NCI-H345 (cell line): ENCODE measurements at places on chromosomes 13 and 19.

GRCh38 chr19:43741075-43741825 lies 13.5 kb downstream of the SMG9 start:
- DNase-seq, result no peak

GRCh38 chr13:20301015-20301402 lies 68.9 kb upstream of the GJB6 start:
- DNase-seq, result no peak

DNA sequence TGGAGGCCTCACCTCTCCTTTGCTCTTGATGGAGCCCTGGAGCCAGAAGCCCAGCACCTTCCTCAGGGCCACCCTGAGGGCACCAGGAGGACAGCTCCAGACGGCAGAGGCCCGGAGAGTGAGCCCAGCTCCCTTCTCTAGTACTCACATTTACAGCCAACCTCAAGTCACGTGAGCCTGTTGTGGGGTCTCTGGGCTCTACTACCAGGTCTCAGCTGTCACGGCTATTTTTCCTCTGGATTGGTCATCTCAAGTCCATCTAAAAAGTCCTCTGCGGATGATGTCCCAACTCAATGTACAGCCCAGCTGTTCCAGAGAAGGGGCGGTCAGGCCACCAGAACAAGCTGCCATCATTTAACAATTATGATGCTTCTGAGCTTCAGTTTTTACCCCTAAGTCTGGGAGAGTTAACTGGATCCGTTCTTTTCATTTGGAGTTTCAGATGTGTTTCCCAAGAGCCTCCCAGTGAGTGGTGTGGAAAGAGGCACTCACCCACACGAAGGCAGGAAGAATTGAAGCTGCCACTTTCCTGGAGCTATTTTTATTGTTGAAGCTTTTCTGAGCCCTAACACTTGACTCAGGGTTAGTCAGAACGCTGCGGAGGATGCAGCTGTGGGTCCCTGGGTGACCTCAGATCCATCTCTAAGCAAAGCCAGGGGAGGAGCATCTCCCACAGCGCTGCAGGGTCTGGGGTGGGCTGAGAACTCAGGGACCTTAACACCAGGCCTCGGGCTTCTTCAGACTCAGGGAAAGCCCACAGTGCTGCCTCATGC lies 143.5 kb upstream of the UBL3 start:
- no peak for DNase-seq

- DNase-seq, result no peak
These were observed 673.1 kb downstream of the DIAPH3 start for GRCh38 chr13:59490651-59491050.

GRCh38 chr13:30607908-30608307 lies 9.8 kb upstream of the USPL1 start:
- DNase-seq, result no peak

- DNase-seq, result peak; percentile 54
These were observed 4.3 kb upstream of the ZNF17 start for GRCh38 chr19:57406516-57407123.

- DNase-seq, result no peak
These were observed 31.0 kb upstream of the OLFM2 start for GRCh38 chr19:9967326-9967725.

- no peak for DNase-seq
These were observed 26.4 kb downstream of the CLEC4M start for GRCh38 chr19:7789447-7789846.

DNA sequence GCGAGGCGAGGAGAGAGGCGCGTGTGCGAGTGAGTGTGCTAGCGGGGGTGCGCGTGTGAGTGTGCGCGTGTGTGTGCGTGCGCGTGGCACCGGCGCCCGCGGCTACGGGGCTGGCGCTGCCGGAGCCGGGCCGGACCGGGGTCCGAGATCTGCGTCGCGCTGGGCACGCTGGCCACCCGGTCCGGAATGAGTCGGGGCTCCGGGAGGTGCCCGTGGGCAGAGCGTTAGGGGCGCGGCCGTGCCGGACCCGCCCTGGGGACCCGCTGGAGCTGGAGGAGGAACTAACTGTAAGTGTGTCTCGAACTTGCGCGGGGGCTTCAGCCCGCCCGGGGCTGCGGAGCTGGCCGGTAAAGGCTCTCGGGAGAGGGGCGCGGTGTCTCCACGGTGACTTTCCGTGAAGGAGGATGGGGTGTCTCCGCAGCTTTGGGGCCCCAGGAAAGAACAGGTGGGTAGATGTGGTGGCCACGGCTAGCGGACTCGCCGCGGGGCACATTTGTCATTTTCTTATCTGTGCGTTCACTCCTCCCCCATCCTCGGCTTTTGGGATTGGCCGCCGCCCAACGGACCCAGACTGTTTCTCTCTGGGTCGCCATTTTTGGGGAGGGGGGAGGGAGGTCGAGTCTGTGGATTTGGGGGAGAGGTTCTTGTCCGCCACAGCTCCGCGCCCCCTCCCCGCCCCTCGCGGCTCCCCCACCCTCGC lies 10.1 kb upstream of the SOX1 start:
- peak; percentile 89 for DNase-seq

GRCh38 chr13:89694451-89694850 lies 1653.0 kb upstream of the MIR17HG start:
- no peak for DNase-seq

DNA sequence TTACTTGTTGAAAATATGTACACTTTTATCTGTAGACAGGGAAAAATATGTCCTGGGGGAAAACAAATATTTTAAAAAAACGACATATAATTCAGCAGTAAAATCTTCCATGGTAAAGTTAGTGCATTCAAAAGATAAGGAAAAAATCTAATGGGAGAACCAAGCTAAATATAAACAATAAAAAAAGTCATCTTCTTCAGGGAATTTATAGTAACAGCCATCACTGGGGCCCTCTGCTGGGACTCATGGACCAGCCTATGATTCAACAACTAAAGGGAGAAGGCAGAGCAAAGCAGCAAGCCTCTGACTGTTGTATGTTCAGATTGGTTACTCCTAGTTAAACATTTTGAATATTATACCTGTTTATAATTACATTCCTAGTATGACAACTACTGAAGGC lies 93.0 kb downstream of the ITGBL1 start:
- no peak for DNase-seq

DNA sequence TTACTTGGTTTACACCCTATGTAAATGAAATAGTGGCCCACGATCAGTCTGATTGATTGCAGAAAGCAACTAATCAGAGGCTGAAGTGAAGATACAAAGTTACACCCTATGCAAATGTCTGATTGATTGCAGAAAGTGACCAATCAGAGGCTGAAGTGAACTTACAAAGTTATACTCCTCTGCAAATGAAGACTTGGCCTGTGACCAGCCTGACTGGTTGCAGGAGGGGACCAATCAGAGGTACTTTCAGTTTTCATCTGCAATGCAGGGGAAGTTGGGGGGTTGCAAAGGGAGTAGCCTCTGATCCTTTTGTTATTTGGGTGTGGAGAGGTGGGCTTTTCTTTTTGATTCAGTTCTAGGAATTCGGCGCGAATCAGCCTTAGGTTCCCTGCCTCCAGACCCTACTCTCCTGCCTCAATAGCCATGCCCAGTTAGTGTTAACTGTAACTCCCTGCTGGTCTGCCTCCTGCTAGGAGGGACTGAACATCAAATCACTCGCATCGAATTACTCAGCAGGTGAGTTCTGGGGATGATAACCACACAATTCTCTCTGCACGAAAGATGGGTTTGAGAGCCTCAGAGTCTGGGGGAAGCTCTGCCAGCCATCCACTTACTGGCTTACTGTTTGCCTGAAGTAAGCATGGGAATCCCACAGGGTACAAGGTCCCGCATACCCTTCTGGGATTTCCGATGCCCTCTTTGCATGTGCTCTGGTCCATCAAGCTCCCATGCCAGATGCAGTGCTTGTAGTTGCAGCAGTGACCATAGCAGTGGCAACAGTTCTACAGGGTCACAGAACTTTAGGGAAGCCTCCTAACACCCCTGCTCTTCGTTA lies 7.5 kb downstream of the ARL11 start:
- DNase-seq, result peak; percentile 26

DNA sequence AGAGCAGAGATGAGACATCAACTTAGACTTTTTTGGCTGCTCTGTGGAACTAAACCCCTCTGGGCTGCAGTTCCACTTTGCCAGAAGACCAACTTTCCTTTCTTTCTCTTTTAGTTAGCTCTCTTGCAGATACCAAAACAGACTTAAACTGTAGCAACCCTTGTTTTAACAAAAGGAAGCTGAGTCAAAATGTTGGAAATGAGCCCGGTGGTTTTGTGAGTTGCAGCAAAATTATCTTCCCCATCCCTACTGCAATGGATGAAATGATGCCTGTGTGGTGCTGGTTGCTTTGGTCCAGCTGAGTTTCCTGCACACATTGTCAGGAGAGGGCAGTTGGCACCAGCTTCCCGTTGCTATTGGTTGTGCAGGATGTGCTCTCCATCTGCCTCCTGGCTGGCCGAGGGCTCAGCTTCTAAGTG lies 115.3 kb downstream of the LRCH1 start:
- no peak for DNase-seq

DNA sequence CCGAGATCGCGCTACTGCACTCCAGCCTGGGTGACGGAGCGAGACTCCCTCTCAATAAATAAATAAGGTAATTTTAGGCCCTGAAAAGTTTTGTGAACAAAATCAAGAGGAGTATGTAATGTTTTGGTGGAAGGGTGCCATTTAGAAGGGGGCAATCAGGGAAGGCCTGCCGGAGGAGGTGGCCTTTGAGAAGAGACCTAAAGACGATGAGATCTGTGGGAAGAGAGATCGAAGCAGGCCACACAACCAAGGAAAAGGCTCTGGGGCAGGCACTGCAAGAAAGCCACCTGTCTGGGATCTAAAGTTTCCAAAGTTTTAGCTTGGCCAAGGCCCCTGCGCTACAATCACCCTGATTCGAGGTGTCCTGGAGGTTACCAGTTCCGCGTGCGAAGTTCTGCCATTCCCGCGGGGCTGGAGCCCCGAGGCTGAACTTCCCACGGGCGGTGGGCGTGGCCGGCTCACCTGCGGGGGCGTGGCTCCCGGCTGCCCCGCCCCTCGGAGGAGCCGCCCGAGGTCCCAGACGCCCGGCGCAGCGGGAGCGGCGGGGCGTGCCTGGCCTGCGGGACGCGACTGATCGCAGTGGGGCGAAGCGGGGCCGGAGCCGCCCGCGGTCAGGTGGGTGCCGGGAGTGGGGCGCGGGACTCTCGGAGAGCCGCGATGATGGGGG lies at the start of gene KLC3:
TSS of gene KLC3 (plus strand) at position 519 of the 667 bp plus-strand sequence. CDS start 4,792 bp downstream, outside the sequence.
- DNase-seq, result peak; percentile 49

- no peak for DNase-seq
These were observed 41.2 kb downstream of the SHISA2 start for GRCh38 chr13:26010487-26011207.

DNA sequence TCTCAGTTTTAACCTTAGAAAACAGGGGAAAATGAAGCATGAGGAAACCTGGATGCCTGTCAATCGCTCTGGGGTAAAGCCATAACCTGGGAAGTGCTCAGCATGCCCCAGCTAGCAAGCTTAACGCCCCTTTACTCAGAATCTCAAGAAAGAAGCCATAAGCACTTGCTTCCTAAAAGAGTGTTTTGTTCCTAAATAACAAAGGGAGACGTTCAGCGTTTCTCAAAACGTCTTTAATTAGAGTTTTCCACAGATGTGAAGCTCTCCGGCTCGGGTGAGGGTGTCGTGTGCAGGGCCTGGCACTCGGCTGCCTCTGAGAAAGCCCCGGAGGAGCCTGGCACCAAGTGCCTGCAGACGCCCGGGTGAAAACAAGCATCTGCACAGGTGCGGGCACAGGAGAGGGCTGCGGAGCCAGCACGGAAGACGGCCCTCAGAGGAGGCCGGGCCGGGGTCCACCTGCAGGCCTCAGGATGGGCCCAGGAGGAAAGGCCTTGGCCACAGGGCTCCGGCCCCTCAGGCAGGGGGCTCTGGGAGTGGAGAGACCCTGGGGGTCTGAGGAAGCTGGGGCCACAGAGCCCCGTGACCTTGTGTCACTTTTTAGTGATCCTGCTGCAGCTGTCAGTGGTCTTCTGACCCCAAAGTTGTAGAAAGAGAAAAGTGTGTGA lies 6.2 kb downstream of the GAS6 start:
- no peak for DNase-seq

GRCh38 chr19:41352609-41353465 lies 885 bp downstream of the TGFB1 start:
- DNase-seq, result peak; percentile 18

- DNase-seq, result no peak
These were observed 24.6 kb upstream of the ATP1A3 start for GRCh38 chr19:42018503-42019193.

DNA sequence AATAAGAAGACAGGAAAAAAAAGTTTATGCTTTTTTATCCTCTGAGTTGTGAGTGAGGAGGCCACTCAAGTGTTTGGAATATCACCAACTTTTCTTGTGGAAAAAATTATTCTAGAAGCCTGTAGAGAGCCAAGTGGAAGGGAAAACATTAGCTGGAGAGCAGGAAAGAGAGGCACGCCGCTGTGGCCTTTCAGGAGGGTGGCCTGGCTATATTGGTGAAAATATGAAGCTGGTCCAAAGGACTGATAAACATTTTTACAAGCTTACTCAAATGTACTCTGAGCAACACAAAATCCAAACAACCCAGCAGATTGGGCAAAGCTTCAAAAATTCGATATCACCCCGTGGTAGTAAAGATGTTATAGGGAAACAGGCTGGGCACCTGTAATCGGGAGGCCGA lies 2.3 kb upstream of the EIF3G start:
- no peak for DNase-seq

DNA sequence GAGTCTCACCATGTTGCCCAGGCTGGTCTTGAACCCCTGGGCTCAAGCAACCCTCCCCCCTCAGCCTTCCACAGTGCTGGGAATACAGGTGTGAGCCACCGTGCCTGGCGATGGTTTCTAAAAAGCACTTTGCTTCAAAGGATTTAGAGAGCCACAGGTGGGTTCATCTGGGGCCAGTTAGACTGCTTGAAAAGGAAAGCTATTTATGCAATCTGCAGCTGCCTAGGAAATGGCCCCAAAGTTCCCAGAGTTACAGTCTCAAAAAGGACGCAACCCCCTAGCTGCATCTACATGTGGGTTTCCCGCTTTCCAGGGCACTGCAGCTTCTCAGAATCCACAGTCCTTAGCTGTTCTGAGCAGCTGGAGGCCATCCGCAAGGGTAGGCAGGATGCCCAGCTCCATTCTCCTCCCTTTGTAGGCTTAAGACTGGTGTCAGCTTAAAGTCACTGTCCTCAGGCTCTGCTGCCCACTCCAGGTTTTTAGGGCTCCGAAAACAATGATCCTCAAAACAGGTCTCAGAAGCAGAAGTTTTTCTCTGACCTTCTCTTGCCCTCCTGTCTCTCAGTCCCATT lies 41.4 kb downstream of the ZNF823 start:
- DNase-seq, result no peak

- DNase-seq, result no peak
These were observed 195.3 kb downstream of the USP12 start for GRCh38 chr13:26976313-26976712.

DNA sequence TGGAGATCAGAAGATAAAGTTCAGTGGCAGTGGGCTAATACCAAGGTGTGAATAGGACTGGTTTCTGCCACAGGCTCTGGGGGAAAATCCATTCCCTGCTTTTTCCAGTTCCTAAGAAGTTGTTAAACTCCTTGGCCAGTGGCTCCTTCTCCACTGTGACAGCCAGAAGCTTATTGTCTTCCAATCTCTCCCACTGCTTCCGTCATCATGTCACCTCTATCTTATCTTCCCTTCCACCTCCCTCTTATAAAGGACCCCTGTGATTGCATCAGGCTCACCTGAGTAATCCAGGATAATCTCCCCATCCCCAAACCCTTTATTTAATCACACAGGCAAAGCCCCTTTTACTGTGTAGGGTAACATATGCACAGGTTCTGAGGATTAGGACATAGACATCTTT lies 431.2 kb upstream of the SLC10A2 start:
- DNase-seq, result no peak
